ENCODE measurements at places on chromosomes 13 and 19. TPM values are rescaled to one million over a fixed set of nuclear protein-coding genes. Genes with fewer than 3 reads are reported as not detected.

The SLC25A41 gene
- total RNA-seq = 0.46 TPM

The NLRP4 gene
- total RNA-seq = not detected

The TOMM40 gene
- 110 TPM for total RNA-seq

The SIGLEC8 gene
- total RNA-seq = not detected

The OLFM2 gene
- 11.4 TPM for total RNA-seq
